ENCODE measurements at places on chromosomes 2 and 18. TPM values are rescaled to one million over a fixed set of nuclear protein-coding genes. Genes with fewer than 3 reads are reported as not detected.

- no peak for DNase-seq
Observed at GRCh38 chr2:39881494-39881893, 102.4 kb upstream of the THUMPD2 start.

DNA sequence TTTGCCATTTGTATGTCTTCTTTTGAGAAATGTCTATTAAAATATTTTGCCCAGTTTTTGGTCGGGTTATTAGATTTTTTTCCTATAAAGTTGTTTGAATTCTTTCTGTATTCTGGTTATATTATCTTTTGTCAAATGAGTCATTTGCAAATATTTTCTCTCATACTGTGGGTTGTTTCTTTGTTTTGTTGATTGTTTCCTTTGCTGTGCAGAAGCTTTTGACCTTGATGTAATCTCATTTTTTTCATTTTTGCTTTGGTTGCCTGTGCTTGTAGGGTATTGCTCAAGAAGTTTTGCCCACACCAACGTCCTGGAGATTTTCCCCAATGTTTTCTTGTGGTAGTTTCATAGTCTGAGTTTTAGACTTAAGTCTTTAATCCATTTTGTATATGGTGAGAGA is 245.7 kb downstream of the ADCYAP1 start:
- no peak for DNase-seq

GRCh38 chr2:60528281-60529020 is 25.0 kb downstream of the BCL11A start:
- DNase-seq = no peak

- no peak for DNase-seq
Observed at GRCh38 chr2:84847326-84848050, 33.4 kb downstream of the TRABD2A start.

DNA sequence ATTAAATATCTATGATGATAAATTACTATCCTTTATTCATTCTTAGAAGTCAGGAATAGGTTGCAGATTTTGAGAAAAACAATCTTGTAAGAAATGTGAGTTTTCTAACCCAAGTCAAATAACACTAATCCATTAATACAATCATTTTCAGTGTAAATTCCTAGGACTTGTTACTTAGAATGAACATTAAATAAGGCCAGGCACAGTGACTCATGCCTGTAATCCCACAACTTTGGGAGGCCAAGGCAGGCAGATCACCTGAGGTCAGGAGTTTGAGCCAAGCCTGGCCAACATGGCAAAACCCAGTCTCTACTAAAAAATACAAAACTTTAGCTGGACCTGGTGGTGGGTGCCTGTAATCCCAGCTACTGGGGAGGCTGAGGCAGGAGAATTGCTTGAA is 45.8 kb upstream of the CDKL4 start:
- DNase-seq = no peak

DNA sequence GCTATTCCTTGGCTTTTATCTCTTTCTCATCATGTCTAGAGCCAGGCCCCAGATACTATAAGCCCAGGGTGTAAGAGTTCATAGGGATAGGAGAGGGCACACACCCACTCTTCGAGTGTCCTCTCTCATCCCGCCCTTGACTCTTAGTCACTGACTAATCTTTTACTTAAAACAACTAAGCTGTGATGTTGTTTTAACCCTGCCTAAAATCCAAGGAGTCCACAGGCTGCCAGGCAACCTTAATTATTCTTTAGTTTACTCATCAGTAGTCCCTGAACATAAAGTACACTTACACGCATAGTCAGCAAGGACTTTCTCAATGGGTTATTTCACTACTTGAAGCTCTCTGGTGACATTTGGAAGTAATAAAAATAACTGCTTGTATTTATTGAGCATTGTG is 28.4 kb downstream of the GREB1L start:
- no peak for DNase-seq

GRCh38 chr2:196798980-196799379 is 503 bp downstream of the GTF3C3 start:
- no peak for DNase-seq

- DNase-seq = no peak
Observed at GRCh38 chr18:73741946-73742345, 405.7 kb downstream of the FBXO15 start.

DNA sequence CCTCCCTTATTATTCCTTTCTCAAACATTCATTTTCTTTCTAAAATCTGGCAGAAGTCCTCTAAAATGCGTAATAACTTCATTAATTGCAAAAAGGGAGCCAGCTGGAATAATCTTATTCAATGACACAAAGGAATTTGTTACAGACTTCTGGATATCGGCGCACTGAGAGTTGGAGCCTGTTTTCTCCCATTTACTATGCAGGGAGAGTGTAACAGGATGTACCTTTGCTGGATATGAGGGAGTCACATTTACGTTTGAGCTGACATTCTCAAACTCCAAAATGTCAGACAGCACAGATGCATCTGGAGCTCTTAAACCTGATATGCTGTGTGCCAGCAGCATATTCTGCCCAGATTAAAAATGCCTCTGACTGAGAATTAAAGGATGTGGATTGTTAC is 275.3 kb downstream of the TMX3 start:
- DNase-seq = no peak

DNA sequence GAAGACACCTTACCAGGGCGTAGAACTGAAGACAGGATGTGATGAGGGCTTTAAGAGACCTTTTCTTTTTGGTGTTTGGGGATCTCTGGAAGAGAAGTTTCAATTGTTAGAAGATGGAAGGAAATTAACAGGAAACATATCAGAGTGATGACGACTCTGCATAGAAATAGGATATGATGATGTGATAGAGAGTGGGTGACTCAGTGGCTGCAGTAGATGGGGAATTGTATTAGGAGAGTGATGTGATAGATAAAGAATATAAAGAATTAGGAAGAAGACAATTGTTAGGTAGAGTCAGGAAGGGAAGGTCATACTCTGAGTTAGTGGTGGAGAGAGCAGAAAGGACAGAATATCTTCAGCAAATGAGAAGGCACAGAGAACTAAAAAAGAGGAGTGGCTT is 593.9 kb downstream of the NYAP2 start:
- DNase-seq = no peak

DNA sequence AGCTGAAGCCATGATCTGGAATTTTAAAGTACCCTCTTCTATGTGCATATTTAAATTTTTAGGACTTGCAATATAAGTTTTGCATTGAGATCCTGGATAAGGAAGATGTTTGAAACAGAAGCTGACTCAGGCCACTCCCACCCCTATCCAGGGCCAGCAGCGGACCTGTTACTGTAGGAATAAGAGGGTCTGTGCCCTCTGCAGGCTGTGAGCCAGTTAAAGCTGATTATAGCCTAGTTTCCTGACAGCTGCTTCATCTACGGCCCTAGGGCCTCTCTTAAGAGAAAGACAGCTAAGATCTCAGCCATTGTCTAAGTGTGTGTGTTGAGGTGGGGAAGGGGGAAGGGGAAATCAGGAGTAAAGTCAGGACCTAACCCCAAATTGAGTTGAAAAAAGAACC is 234.0 kb downstream of the HAUS1 start:
- DNase-seq = no peak

DNA sequence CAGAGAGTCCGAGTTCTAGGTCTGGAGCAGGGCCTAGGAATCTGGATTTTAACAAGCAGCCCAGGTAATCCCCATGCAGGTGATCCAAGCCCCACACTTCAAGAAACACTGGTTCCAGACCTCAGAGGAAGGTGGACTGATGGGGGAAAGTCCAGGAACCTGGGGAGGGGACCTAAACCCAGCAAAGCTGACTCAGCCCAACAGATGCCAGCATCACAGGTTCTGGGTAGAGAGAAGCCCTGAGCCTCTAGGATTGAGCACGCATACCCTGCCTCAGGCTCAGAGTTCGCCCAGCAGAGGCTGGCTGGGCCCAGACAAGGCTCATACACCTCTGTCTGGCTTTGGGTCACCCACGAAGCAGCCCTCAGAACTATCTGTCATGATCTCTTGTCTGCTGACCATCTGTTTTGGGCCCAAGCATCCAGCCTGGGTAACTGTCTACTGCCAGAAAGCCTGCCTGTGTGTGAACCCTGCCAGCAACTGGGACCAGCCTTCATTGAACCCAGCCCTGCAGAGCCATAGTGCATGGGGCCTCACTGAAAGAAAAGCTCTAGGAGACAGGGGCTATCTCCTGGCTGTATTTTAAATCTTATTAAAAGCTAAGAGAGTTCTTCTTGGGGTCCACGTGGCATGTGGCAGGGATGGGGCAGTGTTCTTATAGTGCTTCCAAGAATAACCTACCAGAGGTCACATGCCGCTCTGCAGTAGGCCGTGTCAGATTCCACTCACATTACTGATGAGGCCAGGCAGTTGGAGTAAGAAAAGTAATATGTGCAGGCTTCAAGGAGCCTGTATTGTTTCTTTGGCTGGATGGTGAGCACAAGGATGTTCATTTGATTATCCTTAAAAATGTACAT is 7.4 kb downstream of the TMEM127 start:
- DNase-seq = no peak

The STPG4 gene
- total RNA-seq = not detected

The LYPD1 gene
- total RNA-seq = not detected

The C2orf66 gene
- total RNA-seq = not detected

The FBXO41 gene
- 0.55 TPM for total RNA-seq

The ITSN2 gene
- total RNA-seq = 24.4 TPM
